ENCODE measurements at places on chromosomes 13 and 19.

GRCh38 chr19:18204394-18205199, 755 bp upstream of the RAB3A start:
- no peak for DNase-seq

DNA sequence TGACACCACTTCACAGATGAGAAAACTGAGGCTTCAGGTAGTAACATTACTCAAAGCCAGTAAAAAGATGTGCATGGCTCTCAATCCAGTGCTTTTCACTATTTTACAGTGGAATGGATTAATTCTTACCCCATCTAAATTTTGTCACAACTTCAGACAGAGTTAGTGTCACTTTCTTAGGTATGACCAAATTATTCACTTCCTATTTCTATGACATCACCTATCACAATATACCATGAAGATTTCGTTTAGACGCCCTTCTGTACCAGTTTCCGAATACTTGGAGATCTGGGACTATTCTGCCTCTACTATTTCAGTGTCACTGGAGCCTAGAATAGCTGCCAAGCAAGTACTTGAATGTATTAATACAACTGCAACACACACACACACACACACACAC, 437.5 kb downstream of the KLF12 start:
- no peak for DNase-seq

- DNase-seq = no peak
Measured at GRCh38 chr13:95221971-95222732, 79.1 kb downstream of the ABCC4 start.

DNA sequence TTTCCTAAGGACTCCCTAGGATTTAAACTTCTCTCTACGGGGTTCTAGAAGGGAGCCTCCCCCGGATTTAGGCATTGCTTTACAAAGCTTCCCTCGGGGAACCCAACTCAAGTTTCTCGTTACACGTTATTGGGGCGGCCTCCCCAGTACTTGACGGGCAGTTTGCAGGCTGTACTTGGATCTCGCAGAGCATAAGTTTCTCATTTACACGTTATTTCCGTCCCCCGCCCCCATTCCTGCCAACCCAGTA, 584 bp downstream of the SMG9 start:
- no peak for DNase-seq

DNA sequence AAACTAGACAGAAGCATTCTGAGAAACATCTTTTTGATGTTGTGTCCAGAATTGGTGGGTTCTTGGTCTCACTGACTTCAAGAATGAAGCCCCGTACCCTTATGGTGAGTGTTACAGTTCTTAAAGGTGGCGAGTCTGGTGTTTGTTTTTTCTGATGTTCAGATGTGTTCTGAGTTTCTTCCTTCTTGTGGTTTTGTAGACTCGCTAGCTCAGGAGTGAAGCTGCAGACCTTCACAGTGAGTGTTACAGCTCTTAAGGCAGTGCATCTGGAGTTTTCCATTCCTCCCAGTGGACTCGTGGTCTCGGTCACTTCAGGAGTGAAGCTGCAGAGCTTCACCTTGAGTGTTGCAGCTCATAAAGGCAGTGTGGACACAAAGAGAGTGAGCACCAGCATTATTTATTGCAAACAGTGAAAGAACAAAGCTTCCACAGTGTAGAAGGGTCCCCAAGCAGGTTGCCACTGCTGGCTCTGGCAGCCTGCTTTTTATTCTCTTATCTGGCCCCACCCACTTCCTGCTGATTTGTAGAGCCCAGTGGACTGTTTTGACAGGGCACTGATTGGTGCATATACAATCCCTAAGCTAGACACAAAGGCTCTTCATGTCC, 1820.8 kb downstream of the UQCRFS1 start:
- DNase-seq = no peak

DNA sequence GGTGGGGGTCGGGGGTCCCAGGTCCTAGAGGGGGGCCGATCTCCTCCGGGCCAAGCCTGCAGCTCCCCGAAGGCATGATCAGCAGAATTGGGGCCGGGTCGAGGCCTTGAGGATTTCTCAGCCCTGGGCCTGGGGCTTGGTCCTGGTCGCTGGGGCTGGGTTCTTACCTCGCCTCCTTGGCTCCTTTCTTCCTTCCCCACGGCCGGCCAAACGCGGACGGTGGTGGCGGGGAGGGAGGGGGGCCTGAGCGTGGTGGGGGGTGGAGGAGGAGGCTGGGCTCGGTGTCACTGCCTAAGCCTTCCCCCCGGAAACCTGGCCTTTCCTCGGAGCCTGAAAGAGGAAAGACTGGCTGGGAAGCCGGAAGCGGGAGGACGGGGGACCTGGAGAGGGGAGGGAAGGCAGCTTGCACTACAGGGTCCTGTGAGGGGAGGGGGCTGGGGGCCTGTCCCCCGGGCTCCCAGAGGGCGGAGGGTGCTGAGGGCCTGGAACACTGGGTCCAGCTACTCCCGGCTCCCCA, at the start of gene ZNF579:
ZNF579 (minus strand) TSS at position 221 of the 517 bp plus-strand sequence. CDS start 1,209 bp downstream, outside the sequence.
- peak; percentile 90 for DNase-seq

GRCh38 chr19:50875795-50876422, 2.7 kb downstream of the KLK2 start:
- DNase-seq = no peak

GRCh38 chr19:15439078-15439799, 10.5 kb downstream of the WIZ start:
- no peak for DNase-seq

GRCh38 chr13:113729187-113730019, 29.6 kb upstream of the TMEM255B start:
- DNase-seq = no peak

DNA sequence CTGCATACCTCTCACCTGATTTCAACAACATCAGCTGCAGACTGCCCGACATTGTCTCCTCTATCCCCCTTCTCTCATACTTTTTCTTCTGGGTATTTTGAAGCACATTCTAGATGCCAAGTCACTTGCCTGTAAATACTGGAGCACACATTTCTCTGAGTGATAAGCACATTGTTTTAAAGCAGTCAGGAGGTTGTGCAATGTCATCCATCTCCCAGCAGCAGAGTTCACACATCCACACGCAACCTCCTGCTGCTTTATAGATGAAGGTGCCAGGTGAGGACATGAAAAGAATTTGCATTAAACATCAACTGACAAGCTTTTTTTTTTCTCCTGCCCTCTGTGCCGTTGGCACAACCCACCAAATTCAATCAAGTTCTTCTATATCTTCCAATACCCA, 5.5 kb downstream of the UPK1A start:
- no peak for DNase-seq

- no peak for DNase-seq
Measured at GRCh38 chr19:42505066-42505465, 23.2 kb downstream of the CEACAM1 start.

GRCh38 chr19:30170495-30171137, 201.6 kb upstream of the ZNF536 start:
- DNase-seq = no peak

GRCh38 chr13:29315847-29316246, 279.6 kb downstream of the SLC7A1 start:
- no peak for DNase-seq

GRCh38 chr13:31427151-31428100, 227.7 kb downstream of the B3GLCT start:
- no peak for DNase-seq

DNA sequence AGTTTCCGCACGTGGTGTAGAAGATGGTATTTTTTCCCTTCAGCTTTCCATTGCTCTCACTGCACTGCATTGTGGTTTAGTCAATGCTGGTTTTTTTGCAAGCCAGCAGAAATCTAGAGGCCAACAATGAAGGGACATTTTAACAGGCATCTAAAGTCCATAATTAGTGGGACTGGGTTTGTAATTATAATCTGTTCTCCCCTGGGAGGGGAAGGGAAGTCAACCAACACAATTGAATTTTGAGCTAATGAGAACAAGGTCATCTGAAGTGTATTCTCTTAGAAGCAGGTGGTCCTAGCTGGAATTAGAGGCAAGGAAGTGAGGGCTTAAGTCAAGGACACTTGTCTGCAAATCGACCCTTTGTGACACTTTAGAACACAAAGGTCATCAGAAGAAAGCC, 156.4 kb downstream of the MYO16 start:
- DNase-seq = no peak

GRCh38 chr13:79533781-79534400, 52.9 kb downstream of the NDFIP2 start:
- DNase-seq = no peak

- peak; percentile 69 for DNase-seq
Measured at GRCh38 chr19:30784850-30785457, 412.8 kb downstream of the ZNF536 start.
